Fibroblast of the aortic adventitia (primary cell): ENCODE measurements at places on chromosomes 16 and 17. TPM values are rescaled to one million over a fixed set of nuclear protein-coding genes. Genes with fewer than 3 reads are reported as not detected.

GAS7 gene
- total RNA-seq, result 7.0 and 22.2 TPM in 2 replicates

MILR1 gene
- total RNA-seq, result 4.1 and 52.5 TPM in 2 replicates

PRM1 gene
- total RNA-seq, result not detected in 2 replicates

GPRC5C gene
- 0.99 and 24.4 TPM in 2 replicates for total RNA-seq

OR1A1 gene
- total RNA-seq, result not detected in 2 replicates

PYDC1 gene
- total RNA-seq, result not detected in 2 replicates

CNTD1 gene
- total RNA-seq, result 0.54 TPM in 1 of 2 replicates, not detected in the other

MT1B gene
- total RNA-seq, result not detected in 2 replicates

IL17C gene
- total RNA-seq, result not detected in 2 replicates

SCGB1C2 gene
- not detected in 2 replicates for total RNA-seq
